Fibroblast of skin of right biceps (primary cell): ENCODE measurements at places on chromosomes 16 and 17.
A peak's percentile ranks its signal among the peaks of the same experiment; 100 is the strongest.

DNA sequence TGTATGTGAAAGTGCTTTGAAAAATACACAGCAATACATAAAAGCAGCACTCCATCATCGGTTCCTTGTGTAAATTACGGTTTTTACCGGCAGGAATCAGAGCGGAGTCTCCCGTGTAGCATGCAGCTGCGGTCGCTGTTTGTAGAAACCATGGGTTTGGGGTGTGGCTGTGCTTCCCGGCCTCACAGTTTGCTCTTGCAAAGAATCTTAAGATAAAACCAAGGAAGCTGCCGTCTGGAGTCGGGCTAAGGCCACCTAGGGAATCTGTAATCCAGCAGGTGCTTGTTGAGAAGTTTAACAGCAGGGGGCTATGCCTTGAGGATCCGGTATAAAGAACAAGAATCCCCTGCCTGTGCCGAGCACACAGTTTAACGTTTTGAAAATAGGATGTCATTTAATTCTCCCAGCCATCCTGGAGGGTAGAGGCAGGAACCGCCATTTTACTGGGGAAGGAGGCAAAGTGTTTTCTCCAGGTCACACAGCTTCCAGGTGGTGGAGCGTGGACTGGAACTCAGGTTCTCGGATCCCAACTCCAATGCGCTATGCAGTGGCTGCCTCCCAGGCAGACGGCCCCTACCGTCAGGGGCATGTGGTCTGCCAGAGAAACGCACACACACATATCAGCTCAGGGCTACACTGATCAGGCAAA is 6.0 kb upstream of the TLCD3A start:
- DNase-seq = no peak

- peak; percentile 60 for DNase-seq
These were observed 122.6 kb downstream of the AXIN2 start for GRCh38 chr17:65438708-65439294.

- no peak for DNase-seq
These were observed 13.9 kb downstream of the KIAA0513 start for GRCh38 chr16:85041219-85042166.

- DNase-seq = no peak
These were observed 4.8 kb downstream of the SPATA2L start for GRCh38 chr16:89696670-89697128.

- DNase-seq = peak; percentile 21
These were observed 658.9 kb downstream of the TOX3 start for GRCh38 chr16:51888016-51888415.

DNA sequence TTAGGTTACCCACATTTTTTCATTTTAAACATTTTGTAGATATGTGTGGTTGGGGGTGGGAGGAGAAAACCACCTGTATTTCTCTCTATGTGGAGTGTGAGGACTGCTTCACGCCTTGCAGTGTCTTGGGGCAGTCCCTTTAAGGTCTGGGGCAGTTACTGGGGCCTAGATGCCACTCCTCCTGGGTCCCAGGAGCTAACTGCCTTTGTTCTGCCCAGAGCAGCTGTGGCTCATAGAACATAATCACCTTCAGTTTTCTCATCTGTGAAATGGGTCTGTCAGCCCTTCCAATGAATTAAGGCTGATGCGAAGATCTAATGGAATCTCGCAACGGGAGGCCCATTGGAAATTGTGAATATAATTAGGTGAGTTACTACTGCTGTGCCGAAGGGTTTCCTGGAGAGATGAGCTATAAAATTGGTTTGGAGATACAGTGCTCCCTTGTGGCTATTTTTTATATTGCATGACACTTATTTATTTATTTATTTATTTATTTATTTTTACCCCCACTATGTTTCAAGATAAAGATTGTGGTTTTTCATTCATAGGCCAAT is 22.9 kb downstream of the DHRS7C start:
- peak; percentile 38 for DNase-seq

DNA sequence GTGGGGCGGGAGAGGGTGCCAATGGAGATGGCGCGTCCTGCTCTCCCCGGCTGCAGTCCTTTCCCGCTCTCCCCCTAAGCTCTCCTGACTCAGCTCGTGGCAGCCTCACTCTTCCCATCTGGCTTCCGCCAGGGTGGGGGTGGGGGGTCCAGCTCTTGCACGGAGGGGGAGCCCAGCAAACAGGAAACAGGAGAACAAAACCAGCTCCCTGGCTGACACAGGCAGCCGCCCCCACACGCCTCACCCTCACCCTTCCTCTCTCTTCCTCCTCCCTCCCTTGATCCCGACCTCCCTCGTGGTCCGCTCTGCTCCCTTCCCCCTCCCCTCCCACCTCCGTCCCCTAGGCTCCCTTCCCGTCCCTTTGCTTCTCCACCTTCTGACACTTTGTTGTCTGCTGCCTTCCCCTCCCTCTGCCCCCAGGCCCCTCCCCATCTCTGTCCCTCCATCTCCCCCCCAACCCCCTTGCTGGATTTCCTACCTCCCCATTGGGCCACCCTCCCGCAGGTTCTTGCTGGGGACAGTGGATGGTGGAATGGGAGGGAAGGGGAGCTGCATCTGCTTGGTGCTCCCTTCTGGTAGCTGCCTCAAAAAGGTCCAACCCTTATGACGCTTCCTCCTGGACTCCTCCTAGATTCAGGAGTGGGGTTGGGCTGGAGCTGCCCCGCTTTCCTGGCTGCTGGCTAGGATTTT is 23.7 kb downstream of the ARHGAP23 start:
- DNase-seq = peak; percentile 99

GRCh38 chr17:19753051-19753509 is 5.0 kb upstream of the ALDH3A1 start:
- peak; percentile 14 for DNase-seq

DNA sequence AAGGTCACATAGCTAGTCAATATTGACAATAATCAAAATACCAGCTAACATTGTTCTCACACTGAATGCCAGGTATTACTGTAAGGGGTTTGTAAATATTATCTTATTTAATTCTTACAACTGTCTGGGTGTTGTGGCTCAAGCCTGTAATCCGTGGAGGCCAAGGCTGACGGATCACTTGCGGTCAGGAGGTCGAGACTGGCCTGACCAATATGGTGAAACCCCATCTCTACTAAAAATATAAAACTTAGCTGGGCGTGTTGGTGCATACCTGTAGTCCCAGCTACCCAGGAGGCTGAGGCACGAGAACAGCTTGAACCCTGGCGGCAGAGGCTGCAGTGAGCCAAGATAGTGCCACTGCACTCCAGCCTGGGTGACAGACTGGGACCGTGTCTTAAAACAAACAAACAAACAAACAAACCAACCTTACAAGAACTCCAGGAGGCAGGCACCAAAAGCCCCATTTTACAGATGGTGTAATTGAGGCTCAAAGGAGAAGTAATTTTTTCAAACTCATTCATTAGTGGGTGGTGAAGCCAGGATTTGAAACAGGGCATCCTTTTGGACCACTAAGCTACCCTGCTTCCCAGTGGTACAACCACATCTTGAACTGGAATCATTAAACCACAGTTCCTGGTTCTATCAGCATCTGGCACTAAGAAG is 104.3 kb downstream of the XYLT1 start:
- DNase-seq = no peak

DNA sequence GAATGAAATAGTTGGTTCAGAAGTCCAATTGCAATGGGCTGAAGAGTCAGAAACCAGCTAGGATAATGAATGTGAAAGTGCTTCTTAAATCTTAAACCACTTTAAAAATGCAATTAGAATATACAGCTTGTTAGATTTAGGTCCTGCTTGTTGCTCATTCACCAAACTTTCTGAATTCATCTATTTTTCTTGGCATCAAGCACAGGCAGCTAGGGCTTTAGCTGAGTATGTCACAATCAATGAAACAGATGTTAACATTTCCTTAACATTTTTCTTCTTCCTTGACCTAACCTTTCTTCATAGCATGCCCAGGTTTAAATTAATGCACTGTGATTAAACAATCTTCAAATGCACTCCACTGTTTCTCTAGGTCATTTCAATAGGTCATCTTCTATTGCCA is 14.4 kb downstream of the KIF2B start:
- peak; percentile 17 for DNase-seq

- peak; percentile 98 for DNase-seq
These were observed 13.9 kb upstream of the FZD2 start for GRCh38 chr17:44543213-44543904.

DNA sequence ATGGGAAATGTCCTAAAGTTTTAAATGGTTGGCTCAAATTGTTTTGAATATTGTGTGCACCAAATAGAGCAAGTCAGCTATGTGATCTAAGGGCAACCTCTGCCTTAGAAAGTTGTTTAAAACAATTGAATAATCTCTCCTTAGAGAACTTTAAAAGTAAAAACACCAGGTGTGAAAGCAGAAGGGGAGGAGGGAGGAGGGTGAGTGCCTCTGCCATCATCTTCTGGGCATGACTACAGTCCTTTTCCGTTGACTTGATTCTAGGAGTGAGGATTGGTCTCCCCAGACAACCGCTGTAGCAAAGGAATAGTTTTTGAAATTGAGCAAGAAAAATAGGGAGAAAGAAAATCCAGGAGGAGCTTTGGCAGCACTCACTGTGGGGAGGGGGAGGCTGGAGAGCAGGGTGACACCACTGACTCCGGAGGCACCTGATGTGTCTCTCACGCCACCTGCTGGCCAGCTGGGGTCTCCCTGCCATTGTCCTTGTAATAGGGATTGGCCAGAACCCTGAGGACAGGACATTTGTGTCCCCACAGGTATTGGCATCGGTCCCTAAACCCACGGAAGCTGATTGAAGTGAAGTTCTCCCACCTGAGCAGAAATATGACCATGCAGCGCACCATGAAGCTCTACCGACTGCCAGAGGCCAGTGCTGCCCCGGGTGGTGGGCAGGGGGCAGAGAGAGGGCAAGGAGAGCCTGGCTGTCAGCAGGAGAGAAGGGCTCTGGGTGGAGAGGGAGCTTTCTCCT is 33.3 kb downstream of the PLCD3 start:
- peak; percentile 73 for DNase-seq

DNA sequence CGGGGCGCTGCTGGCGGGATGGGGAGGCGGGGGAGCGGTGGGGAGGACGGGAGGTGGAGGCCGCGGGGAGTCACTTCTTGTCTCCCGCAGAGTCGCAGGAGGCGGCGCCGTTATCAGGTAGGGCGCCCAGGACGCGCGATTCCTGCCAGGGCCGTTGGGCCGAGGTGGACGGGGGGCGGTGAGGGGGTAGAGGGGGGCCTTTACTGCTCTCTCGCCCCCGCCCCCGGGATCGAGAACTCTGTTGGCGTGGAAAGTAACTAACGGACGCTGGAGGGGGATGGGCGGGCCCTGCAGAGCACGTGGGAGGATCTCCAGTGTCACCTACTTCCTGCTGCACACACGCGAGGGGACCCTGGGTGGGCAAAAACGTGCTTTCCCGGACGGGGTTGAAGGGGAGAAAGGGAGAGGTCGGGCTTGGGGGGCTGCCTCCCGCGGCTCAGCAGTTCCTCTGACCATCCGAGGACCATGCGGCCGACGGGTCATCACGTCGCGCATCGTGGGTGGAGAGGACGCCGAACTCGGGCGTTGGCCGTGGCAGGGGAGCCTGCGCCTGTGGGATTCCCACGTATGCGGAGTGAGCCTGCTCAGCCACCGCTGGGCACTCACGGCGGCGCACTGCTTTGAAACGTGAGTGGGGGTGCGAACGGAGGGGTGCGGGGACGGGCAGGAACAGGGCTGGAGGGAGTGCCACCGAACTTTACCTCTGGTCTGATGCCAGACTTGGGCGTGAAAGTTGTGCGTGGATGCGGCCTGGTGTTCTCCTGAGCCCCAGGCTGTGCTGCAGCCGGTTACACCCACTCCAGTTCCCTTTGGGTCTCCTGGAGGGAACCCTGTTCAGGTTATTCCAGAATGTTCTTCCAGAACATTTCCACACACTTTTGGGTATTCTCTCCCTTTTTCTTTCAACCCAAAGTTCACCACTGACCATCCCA is 569 bp downstream of the PRSS21 start:
- DNase-seq = no peak

- DNase-seq = peak; percentile 84
These were observed 8.8 kb upstream of the CNOT1 start for GRCh38 chr16:58638148-58639036.

GRCh38 chr16:53614346-53614745 is 89.3 kb downstream of the RPGRIP1L start:
- DNase-seq = peak; percentile 32

GRCh38 chr16:69057400-69058378 is 47.8 kb upstream of the HAS3 start:
- DNase-seq = peak; percentile 90

GRCh38 chr17:68015081-68015723 is 18.9 kb upstream of the C17orf58 start:
- DNase-seq = no peak

GRCh38 chr16:77748421-77749005 is 26.2 kb downstream of the NUDT7 start:
- no peak for DNase-seq

DNA sequence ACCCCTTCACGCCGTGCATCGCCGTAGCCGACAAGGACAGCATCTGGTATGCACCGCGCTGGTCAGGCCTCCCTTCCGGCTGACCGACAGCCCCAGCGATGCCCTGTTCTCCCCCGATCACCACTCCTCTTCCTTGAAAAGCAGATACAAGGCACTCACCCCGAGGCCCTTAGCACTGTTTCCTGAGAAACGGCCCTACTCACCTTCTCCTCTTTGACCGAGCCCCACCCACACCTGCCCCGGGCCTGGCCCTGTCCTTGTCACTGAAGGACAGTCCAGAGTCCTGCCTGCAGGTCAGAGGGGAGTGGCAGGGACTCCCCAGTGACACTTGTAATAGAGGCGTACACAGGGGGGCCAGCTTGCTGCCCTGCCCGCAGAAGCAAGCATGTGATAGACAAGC is 45.9 kb upstream of the CHMP6 start:
- no peak for DNase-seq

DNA sequence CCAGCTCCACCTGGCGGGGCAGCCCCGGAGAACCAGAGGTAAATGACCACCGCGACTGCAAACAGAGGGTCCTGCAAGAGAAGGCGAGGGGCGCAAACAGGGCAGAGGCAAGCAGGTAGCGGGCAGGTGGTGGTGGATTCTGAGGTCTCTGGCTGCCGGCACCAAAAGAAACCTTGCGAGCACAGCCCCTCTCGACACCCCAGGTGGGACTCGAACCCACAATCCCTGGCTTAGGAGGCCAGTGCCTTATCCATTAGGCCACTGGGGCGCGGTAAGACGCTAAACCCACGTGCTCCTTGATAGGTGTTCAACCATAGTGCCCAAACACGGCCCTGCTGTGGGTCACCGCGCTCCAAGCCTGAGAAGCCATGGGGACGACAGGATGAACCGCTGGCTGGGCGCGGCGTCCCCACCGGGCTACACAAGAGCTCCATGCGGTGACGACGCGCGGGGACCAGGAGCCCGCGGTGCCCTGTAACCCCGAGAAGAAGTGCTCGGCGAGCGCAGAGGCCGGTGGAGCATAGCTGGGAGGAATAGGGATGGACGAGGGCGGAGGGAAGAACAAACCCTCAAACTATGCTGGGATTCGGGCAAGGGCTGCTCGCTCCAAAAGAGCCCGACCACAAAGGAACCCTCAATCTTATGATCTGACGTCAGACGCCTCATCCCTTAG is 12.4 kb downstream of the ATP5PD start:
- DNase-seq = peak; percentile 92

DNA sequence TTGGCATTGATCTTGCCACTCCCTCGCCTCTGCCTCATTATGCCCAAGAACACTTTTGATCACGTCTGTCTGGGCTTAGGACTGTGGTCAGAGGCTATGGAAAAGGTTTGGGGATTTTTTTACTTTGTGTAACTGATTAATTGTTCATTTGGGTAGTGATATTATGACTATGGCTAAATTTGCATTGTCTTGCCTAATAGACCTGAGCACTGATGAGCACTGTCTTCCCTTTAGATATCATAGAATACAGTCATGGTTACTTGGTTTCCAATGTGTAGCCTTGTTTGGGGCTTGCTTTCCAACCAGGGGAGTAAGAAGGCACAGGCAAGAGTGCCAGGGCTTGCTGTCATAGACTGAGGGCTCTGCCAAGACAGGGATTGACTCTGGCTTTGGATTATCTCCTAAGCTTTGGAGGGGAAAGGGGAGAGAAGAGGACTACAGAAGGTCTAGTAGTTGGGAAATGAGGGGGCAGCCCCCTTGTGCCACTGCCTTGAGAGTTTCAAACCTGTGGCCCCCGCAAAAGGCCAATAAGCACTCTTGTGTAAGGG is 13.7 kb downstream of the LIMD2 start:
- no peak for DNase-seq
